PC-9 (cell line): ENCODE measurements at places on chromosomes 2 and 18. TPM values are rescaled to one million over a fixed set of nuclear protein-coding genes. Genes with fewer than 3 reads are reported as not detected.

AFF3 gene
- not detected in 2 replicates for total RNA-seq

CFAP221 gene
- total RNA-seq: not detected in 2 replicates

CAPN10 gene
- total RNA-seq: 49.8 and 70.3 TPM in 2 replicates

COL5A2 gene
- total RNA-seq: 0.35 and 0.55 TPM in 2 replicates

UGT1A5 gene
- 71.3 and 91.2 TPM in 2 replicates for total RNA-seq

ZNF385B gene
- 2.8 and 4.1 TPM in 2 replicates for total RNA-seq

LIPG gene
- total RNA-seq: 22.7 and 30.9 TPM in 2 replicates

ACKR3 gene
- 19.6 and 20.3 TPM in 2 replicates for total RNA-seq

WNT10A gene
- total RNA-seq: 1.2 and 2.3 TPM in 2 replicates

RAD51AP2 gene
- total RNA-seq: not detected in 2 replicates

ANKRD30BL gene
- not detected in 2 replicates for total RNA-seq

KIF5C gene
- 0.07 and 0.23 TPM in 2 replicates for total RNA-seq

CCDC93 gene
- 29.7 and 31.3 TPM in 2 replicates for total RNA-seq

IL36G gene
- total RNA-seq: not detected in 2 replicates

FAM110C gene
- total RNA-seq: 20.8 and 21.1 TPM in 2 replicates
